ENCODE measurements at places on chromosomes 5 and 9.

DNA sequence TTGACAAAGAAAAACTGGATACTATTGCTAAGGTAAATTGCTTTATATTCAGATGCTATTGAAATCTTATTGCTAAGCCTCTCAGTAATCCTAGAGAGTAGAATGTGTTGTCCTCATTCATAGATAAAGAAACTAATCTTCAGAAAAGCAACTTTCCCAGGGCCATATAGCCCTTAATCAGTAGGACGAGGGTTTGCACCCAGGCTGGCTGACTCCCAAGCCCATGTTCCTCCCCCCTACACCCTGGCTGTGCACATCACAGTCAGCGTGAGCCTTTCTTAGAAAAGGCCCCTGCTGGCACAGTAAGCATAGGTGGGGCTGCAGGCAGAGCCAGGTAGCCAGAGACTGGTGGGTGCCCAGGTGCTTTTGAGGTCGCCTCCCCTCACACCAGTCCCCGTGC, 15.8 kb upstream of the GLIPR2 start:
- peak; percentile 22 for ATAC-seq

DNA sequence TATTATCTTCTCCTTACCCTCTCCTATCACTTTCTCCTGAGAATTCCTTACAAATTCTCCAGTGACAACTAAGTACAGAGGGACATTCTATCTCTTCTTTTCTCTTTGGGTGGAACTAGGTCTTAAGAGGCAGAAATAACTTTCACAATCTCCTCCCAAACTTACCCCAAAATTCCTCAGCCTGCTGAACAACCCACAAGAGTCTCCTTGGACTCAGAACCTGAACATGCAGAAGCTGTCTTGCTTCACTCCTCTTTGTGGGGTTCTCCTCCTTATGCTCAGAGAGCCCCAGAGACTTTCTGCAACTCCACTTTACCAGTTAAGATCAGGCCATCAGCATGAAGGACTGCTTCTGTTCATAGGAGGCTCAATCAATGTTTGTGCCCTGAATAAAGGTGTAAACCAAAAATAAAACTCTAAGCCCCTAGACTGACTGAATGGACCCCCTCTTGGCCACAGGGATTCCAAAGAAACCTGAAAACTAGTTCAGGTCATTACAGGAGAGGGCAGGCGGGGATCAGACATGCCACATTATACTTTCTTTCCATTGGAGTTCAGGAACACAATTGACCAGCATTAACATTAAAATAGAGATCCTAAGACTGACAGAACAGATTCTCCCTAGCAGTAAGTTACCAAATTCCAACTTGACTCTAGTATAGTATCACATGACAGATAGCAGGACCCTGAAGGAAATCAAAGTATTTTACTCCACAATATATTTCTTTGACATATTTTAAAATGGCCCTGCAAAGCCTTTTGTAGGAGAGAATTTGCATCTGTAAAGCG, 179.7 kb upstream of the FBXL17 start:
- no peak for ATAC-seq

DNA sequence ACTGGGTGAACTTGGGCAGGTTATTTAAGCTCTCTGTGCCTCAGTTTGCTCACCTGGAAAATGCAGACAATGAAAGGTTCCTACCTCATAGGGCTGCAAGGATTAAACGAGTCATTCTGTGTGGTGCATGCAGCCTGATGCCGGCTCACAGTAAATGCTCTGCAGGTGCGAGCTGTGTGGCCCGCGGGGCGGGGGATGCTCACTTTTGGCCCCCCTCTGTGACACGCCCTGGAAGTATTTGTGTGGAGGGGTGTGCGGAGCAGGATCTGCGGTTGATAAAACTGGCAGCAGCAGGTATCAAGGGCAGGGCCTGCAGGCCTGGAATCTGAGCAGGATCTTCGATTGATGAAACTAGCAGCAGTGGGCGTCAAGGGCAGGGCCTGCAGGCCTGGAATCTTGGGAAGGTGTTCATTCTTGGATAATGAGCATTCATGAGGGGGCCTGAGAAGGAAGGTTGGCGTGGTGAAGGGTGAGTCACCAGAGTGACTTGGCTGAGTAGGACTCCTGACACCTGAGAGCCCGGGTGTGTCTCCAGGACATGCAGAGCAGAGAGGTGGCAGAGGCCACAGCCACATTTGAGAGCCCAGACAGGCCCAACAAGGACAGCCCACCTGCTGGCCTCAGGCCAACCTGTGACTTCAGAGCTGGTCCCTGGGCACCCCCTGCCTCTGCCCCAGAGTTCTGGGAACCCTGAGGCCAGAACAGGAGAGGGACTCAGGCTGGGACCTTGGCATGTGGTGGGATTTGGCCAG, 11.9 kb downstream of the UNC5A start:
- peak; percentile 66 for ATAC-seq

- no peak for ATAC-seq
Observed at GRCh38 chr9:13034694-13035002, 244.8 kb downstream of the MPDZ start.

GRCh38 chr5:153952893-153953292, 85.8 kb downstream of the FAM114A2 start:
- no peak for ATAC-seq

- no peak for ATAC-seq
Observed at GRCh38 chr5:150638488-150639376, 1.7 kb upstream of the SYNPO start.

- ATAC-seq: peak; percentile 14
Observed at GRCh38 chr5:133687212-133688061, 75.1 kb upstream of the FSTL4 start.

DNA sequence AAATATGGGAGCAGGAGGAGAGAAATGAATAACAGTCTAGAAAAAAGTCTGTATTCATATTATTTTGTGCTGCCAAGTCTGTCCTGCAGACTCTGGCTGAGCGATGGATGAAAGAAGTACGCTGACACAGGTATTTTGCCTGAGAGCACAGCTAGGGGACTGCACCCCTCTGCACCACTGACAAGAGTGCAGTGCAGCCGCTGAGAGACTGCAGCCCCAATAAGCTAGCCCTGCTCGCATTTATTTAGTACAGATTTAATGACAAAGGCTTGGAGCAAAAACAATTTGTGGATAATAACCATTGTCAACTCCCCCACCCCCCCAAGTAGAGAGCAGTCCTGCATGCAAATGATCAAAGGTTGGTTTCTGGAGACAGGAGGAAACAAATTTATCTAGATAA, 13.3 kb upstream of the MRPS30 start:
- no peak for ATAC-seq

DNA sequence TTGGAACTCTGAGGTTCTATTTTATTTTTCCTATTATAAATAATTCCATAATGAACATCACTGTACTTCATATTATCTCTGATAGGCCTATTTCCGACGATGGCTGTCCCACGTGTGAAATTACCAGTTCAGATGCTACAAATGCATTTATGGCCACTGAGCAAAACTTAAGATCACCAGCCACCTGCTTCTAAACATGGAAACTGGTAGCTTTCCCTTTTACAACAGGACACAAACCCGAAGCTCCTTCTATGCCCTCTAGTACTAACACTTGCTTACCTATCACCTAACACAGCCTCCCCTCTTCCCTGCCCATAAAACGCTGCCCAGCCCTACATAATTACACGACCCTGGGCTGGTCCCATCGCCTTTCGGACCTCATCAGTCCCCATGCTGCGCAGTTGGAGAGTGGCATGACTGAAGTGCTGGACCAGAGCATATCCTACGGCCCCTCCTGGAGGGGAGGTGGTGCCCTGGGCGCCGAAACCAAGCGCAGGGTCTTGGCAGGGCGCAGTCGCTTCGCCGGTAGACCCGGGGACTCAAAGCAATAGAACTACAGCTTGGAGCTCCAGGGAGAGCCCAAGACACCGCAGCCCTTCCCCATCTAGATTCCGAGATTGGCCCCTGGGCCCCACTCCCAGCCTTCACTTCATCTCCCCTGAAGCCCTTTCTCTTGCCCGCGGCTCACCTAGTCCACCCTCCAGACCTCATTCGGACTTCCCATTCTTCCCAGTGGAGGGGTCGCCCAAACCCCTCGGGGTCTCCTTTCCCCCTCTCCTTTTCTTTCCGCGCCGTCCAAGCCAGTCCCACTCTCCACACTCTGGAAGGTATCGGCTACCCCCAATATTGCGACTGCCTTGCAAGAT, 1.0 kb upstream of the SAP30L start:
- ATAC-seq: no peak

- peak; percentile 18 for ATAC-seq
Observed at GRCh38 chr9:124468061-124468740, 17.9 kb downstream of the ADGRD2 start.

DNA sequence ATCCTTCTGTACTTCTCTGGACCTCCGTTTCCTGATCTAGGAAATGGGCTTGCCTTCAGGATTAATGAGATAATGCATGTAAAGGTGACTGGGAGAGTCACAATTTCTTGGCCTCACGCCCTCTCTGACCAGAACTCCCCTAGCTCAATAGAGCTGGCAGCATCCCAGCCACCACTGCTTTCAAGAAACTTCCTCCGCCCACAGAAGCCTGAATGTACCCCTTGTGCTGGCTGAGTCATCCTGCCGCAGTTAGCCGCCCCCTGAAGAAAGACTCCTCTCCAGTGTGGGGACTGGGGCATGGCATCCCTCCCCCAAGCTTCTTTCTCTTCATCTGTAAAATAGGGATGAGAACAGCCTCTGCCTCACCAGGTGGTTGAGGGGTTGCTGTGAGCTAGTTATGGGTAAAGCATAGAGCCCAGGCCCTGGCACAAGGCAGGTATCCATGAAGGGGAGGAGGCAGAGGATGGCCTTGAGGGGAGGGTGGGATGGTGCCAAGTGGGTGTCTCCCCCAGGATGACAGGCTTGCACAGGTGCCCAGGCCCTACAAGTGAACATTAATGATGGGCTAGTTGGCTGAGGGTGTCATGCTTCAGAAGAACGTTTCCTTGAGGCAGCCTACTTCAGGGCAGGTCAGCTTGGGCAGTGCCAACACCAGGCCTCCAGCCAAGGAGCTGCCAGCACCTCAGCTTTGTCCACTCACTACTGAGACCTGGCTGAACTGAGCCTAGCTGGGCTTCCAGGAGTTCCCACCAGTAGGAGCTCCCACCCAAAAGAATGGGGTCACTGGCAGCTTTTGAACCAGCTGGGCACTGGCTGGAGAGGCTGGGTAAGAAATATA, 3.4 kb downstream of the PDLIM4 start:
- ATAC-seq: no peak

DNA sequence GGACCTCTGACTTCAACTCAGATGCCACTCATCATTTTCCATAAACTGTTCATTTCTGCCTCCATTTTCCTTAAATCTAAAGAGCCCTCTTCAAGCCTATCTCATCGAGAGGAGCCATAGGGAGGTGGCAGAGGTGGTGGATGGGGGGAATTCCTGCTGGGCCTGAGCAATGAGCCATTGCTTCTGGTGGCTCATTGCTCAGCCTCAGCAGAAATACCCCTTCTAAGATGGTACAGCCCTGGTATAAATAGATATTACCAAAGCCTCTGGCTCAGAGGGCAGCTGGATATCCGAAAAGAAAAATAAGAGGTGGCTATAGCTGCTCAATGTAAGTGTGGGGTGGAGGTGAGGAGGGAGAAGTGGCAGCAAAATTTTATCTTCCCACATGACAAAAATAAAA, 313.5 kb downstream of the CAAP1 start:
- no peak for ATAC-seq

GRCh38 chr5:78574131-78574673, 74.4 kb downstream of the LHFPL2 start:
- peak; percentile 49 for ATAC-seq

- no peak for ATAC-seq
Observed at GRCh38 chr5:125198270-125198974, 452.0 kb upstream of the ZNF608 start.

DNA sequence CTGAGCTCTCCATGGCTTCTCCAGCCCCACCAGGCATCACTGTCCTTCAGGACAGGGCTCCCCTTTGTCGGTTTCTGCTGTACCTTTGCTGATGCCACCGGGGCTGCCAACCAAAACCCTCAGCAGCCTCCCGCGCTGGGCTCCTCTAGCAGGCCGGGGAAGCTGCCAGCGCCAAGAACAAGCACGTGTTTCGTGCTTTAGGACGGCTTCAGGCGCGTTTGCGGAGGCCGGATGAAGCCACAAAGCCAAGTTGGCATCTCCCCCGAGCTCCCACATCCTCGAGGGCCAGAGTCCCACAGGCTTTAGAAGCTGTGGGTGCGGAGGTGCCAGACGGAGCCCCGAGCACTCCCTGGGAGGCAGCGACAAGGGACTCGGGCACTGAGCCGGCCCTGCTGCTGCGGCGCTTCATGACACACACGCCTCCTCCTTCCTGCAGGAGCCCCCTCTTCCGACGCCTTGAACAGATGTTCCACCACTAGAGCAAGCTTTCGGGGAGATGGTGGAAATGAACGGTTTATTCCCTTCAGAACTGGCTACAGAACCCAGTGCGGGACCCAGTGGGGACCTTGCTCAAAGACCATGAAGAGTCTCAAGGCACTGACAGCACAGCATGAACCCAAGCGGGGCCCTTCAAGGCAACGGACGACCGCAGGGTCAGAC, 36.7 kb downstream of the SARDH start:
- no peak for ATAC-seq

GRCh38 chr5:105730982-105731381, 1939.8 kb downstream of the EFNA5 start:
- no peak for ATAC-seq

DNA sequence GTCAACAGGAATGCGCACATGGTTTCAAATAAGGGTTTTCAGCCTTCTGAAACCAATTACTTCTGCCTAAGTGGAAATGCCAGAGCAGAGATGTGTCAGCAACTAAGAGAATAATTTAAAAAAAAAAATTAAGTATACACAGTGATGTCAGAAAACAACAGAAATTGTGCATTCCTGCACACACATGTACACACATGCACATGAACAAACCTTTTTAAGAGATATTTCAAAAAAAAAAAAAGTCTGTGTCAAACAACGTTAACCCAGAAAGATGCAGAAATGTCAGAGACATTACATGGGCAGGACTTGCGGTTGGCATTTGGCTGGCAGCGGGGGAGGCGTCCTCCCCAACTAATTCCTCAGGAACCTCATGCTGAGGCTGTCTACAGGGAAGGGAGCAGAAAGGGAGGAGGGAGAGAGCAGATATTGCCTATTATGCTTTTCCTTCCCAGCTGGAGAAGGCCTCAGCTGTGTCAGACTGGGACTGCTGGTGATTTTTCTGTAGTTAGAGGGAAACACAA, 536.9 kb upstream of the WWC1 start:
- ATAC-seq: no peak

DNA sequence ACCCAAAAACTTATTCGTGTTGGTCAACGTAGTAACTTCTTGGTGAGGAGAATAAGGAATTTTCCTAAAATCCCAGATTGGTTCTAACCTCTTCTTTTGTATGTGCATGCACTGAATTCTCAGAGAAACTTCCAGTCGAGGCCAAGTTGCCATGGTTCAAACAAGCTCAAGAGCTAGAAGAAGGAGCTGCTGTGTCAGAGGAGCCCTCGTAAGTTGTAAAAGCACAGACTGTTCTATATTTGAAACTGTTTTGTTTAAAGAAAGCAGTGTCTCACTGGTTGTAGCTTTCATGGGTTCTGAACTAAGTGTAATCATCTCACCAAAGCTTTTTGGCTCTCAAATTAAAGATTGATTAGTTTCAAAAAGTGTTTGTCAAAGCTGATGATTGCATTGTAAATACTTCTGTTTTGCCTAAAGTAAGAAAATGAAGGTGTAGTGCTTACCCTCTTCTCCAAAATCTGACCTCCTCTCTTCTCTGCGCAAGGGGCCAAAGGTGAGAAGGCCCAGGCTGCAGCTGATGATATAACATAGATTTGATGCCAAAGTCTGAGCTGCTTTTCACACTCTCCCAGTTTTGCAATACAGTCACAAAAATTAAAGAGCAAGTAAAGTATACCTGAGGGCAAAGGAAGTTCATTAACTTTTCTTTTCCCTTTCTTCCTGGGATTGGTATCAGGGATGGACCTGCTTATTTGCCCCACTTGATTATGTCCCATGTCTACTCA, 210.8 kb downstream of the ADAMTSL1 start:
- no peak for ATAC-seq

GRCh38 chr5:73218552-73219171, 45.7 kb downstream of the TMEM174 start:
- no peak for ATAC-seq

- no peak for ATAC-seq
Observed at GRCh38 chr5:173720286-173720952, 104.0 kb upstream of the BOD1 start.
